Stimulated activated CD8-positive, alpha-beta memory T cell treated with anti-CD3 and anti-CD28 coated beads, Interleukin-12 subunit alpha, Interleukin-12 subunit beta, amount 100 ng/mL, for 4 hours (primary cell): ENCODE measurements at places on chromosomes 7 and 10.

- DNase-seq, result no peak
Observed at GRCh38 chr10:31549896-31550295, 230.9 kb downstream of the ZEB1 start.

DNA sequence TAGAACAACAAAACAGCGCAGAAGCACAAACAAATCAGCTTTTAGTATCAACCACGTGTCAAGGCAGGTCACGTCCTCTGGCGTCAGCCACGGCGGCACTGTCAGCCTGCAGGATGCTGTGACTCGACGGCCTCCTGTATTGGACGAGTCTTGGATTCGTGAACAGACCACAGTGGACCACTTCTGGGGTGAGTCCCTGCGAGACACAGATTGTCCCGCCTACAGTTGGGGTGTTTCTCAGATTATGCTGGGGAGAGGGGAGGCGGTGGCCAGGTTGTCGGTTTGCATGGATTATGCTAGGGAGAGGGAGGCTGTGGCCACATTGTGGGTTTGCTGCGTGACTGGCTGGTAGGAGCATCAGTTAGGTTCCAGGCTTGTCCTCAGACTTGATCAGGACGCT, 9.7 kb downstream of the SUN1 start:
- DNase-seq, result no peak

- no peak for DNase-seq
Observed at GRCh38 chr10:88187472-88187871, 324.0 kb downstream of the PTEN start.

DNA sequence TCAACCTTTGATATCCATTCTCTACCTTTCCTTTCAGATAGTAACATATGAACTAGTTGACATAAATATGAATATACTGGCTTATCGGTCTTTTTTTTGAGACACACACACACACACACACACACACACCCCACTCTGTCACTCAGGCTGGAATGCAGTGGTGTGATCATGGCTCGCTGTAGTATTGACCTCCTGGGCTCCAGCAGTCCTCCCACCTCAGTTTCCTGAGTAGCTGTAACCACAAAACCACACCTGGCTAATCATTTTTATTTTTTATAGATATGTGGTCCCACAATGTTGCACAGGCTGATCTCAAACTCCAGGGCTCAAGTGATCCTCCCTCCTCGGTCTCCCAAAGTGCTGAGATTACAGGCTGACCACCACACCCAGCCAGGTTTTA, 14.2 kb upstream of the NT5C3A start:
- no peak for DNase-seq

DNA sequence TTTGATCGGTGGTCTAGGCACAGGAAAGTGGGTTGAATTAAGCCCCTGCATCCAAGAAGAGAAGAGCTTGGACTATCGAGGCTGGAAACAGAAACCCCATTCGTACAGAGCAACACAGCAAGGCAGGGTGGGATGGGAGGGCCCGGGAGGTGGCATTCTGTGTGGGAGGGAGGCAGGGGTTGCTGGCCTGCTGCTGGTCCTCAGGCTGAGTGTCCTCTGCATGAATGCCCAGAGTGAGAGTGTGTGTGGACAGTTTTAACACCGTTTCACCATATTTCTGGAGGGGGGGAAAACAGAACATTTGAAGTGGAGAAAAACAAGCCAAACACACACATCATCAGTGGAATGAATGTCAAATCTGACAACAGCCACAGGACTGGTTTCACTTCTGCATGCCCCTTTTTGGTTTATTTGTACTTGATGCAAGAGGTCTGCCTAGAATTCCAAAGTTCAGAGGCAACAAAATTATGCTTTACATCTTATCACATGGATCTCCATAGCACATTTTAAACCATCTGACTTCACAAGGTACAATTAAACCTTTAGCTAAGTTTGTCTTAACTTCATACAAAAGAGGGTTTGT, 11.1 kb upstream of the ENO4 start:
- no peak for DNase-seq

- no peak for DNase-seq
Observed at GRCh38 chr7:13067036-13067435, 379.6 kb downstream of the ARL4A start.

DNA sequence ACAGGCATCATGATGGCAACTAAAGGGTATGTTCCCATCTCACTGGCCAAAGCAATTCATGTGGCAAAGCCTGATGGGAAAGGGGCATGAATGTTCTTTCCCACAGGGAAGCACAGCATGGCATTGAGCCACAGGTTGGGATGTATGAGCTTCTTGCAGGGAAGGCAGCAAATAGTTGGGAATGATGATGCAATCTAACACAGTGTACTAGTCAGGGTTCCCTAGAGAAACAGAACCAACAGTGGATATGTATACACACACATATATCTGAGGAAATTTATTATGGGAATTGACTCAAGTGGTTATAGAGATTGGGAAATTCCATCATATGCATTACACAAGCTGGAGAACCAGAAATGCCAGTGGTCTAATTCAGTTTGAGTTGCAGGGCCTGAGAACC, 253.6 kb upstream of the NPVF start:
- DNase-seq, result no peak

DNA sequence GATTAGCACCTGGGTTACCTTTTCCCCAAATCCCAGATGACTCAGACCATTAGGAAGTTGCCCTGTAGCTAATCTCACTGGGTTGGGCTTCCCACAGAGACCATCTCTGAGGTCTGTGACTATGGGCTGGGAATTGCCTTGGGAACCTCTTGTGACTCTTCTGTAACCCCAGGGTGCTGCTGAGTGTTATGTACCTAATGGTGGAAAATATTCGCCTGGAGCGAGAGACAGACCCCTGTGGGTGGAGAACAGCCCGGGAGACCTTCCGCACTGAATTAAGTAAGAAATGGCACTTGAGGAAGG, 20.0 kb downstream of the STRIP2 start:
- DNase-seq, result no peak

DNA sequence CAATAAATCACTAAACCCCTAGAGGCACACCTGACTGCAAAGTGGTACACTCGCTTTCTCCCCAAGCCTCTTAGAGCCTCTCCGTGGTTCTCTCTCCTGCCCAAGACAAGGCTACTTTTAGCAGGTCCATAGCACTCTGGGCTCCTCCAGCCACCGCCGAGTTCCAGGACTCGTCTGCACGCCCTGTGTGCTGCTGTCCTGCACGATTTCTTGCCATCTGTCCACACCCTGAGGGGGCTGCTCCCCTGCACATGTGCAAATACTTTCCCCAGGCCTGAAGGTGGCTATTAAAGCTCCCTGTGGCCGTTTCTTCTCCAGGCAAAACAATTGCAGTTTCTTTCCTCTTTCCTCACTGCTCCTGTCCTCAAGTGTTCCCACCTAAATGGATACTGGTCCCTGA, 414.3 kb downstream of the PLXNA4 start:
- no peak for DNase-seq

DNA sequence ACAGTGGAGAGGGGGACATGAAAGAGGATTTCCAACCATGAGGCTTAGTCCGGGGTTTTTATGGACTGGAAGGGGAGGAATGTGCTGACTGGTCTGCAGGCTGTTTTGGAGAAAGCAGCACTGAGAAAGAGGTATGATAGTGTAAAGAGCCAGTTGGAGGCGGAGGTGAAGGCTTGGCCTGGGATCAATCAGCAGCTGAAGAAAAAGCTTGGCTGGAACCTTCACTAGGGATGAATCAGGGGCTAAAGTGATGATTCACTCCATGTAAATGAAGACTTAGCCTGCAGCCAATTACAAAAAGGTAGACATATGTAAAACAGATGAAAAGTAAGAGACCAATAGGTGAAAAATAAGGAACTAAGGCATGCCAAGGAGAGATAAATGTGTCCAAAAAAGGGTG, 1382.6 kb downstream of the GATA3 start:
- DNase-seq, result no peak

DNA sequence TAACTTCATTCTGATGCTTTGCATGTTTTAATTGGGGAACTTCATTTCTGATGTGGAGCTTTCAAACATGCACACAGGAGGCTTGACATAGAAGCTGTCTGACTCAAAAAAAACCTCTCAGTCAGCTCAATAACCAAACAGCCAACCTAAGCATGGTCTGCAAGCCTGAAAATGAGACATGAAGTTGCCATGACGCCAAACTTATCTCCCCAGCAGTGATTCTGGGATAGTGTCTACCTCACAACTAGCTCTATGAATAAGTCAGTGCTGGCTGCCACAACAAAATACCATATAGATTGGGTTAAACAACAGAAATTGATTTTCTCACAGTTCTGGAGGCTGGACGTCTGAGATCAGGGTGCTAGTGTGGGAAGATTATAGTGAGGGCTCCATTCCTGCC, 244.2 kb downstream of the CCDC3 start:
- no peak for DNase-seq

- DNase-seq, result no peak
Observed at GRCh38 chr7:106485031-106485551, 175.9 kb downstream of the CCDC71L start.

DNA sequence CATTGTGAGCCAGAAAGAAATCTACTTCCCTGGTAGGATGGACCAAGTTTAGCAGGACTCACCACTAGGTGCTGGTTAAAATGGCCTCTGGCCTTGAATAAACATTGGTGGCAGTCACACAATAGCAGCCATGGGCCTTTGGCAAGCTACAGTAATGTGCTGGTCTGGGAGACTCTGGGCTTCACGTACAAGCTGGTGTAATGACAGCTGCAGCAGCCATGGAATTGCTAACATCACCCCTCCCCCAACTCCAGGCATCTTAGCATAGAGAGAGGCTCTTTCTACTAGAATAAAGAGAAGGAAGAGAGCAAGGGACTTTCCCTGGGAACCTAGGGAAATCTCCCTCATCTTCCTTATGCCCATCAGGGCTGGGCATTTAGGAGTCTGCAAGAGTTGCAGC, 205.1 kb upstream of the SEMA3A start:
- DNase-seq, result no peak

DNA sequence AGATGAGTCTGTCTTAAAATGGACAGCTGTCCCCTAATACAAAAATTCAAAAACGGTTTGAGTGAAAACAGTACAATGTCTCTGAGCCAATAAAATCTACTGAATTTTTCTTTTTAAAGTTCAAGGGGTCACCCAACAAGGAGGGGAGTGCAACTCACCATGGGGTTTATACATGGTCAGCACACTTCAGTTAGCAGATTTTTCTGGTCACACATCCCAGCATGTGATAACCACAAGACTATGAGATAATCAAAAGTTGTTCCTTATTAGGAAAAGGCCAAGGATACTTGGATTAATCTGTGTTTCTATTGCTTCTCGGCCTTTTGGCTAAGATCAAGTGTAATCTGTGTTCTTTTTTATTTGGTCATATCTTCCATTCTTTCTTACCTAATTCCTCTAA, 31.6 kb downstream of the ABCB5 start:
- DNase-seq, result no peak

- DNase-seq, result no peak
Observed at GRCh38 chr7:54330216-54330800, 211.9 kb upstream of the VSTM2A start.

DNA sequence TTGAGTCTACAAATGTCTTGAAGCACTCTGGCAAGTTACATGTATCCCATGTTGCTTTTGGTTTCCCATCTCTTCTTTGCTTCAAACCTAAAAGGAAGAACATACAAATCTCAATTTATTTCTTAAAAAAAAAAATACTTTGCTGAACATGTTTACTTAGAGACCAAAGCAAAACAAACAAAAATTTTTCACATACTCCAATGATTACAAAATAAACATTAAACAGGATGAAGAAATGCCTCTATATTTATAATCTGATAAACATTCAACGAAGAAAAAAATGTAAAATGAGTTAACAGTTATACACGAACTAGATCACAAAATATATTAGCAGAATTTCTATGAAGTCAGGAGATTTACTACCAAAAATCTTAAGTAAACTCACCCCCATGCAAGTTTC, 31.3 kb downstream of the FAM204A start:
- no peak for DNase-seq
